Activated CD8-positive, alpha-beta memory T cell treated with anti-CD3 and anti-CD28 coated beads for 4 hours (primary cell): ENCODE measurements at places on chromosomes 11 and 22.
A peak's percentile ranks its signal among the peaks of the same experiment; 100 is the strongest.

- DNase-seq, result no peak
Measured at GRCh38 chr11:133047036-133047770, 485.1 kb downstream of the OPCML start.

DNA sequence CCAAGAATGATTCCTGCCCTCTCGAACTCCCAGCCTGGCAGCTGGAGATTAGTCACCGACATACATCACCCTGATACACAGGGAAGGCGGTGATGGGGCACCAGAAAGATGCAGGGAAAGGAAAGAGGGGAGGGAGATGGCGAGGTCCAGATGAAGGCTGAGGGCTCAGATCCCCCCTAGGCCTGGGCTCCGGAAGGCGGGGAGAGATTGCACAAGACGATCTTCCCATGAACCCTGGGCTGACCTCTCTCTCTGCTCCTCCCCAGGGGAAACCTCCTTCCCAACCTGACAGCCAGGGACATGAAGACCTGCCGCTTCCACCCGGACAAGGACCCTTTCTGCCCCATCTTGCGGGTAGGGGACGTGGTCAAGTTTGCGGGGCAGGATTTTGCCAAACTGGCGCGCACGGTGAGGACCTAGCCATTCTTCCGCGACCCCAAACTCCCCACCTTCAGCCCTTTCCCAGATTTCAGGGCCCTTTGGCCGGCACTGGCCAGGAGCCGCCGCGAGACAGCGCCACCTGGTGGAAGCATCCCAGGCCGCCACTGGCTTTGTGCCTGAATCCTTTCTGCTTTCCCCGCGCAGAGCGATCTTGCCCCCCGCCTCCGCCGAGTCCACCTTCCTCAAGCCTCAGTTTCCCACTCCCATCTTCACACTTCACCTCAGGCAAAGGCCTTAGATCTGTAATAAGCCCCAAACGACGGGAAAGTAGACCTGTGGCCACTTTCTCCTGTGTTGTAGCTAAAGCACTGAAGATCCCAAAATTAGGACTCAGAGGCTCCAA lies 11.5 kb downstream of the P2RX3 start:
- DNase-seq, result peak; percentile 27

DNA sequence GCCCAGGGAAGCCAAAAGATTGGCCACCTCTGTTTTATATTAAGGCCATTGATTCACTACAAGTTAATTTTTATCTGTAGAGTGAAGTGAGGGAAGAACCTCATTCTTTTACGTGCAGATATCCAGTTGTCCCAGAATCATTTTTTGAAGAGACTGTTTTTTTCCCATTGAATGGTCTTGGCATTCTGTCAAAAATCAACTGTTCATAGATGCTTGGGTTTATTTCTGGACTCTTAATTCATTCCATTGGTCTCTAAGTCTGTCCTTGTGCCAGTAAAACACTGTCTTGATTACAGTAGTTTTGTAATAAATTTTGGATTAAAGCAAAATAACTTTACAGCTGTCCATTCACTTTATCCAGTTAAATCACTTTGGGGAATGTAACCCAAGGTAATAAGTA lies 26.8 kb downstream of the WBP2NL start:
- no peak for DNase-seq

- no peak for DNase-seq
Measured at GRCh38 chr22:36641902-36642640, 61.5 kb downstream of the CACNG2 start.

- DNase-seq, result no peak
Measured at GRCh38 chr11:111967649-111968048, 30.5 kb downstream of the DIXDC1 start.

- DNase-seq, result no peak
Measured at GRCh38 chr22:49432897-49433443, 394.7 kb downstream of the BRD1 start.

DNA sequence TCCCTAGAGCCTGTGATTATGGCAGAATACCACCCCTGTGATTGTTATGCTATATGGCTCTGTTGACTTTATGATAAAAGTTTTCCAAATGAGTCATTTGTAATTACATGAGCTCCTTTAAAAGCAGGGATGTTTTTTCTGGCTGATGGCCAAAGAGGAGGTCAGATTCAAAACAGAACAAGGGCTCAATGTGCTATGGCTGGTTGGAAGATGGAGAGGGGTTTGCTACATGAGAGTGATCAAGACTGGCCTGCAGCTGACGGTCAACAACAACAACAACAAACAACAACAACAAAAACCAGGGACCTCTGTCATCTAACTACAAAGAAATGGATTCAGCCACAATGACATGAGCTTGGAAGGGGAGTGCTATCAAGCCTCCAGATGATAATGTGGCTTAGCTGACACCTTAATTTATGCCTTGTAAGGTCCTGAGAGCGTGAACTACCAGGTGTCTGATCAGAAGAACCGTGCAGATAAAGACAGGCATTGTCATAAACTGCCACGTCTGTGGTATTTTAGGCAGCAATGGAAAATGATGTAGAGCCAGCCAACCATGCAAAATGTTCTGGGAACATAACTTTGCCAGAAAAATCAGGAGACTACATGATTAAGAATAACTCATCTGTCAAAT lies 47.2 kb downstream of the PIWIL3 start:
- no peak for DNase-seq

- DNase-seq, result no peak
Measured at GRCh38 chr11:18091731-18092130, 14.2 kb downstream of the SAAL1 start.

GRCh38 chr11:67649634-67650510 lies 658 bp downstream of the ACY3 start:
- no peak for DNase-seq

DNA sequence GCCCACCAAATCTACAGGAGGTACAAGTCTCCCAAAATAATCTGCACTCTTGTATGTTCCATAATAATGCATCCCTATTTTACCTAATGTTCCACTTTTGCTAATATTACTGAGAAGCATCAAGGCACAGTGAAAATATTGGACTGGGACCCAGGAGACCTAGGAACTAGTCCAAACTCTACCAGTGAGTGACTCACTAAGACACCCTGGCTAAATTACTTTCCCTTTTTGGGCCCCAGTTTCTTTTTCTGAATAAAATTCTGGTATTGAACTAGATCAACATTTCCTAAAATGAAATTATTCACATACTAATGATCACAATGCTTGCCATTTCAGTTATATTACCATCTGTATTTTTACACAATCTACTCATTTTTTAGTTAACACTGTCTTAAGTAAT lies 19.6 kb downstream of the THAP12 start:
- no peak for DNase-seq

DNA sequence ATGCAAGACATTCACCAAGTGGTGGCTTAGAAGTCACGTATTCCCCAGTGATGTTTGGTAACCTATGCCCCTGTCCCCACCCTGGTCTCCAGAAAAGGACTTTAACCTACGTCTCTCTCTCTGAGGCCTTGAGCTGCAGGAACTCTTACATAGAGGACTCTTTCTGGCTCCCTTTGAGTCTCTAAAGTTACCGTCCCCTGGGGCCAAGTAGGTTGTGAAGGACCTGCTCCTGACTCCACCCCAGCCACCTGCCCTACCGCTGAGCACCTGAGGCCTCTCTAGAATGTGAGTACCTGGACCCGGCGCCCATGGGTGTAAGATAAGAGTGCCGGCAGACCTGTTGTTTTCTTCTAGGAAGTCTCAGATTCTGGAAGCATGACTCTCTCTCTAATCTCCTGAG lies 95.4 kb downstream of the TIMP3 start:
- DNase-seq, result no peak

GRCh38 chr11:2593393-2593950 lies 106.3 kb downstream of the KCNQ1OT1 start:
- DNase-seq, result no peak

DNA sequence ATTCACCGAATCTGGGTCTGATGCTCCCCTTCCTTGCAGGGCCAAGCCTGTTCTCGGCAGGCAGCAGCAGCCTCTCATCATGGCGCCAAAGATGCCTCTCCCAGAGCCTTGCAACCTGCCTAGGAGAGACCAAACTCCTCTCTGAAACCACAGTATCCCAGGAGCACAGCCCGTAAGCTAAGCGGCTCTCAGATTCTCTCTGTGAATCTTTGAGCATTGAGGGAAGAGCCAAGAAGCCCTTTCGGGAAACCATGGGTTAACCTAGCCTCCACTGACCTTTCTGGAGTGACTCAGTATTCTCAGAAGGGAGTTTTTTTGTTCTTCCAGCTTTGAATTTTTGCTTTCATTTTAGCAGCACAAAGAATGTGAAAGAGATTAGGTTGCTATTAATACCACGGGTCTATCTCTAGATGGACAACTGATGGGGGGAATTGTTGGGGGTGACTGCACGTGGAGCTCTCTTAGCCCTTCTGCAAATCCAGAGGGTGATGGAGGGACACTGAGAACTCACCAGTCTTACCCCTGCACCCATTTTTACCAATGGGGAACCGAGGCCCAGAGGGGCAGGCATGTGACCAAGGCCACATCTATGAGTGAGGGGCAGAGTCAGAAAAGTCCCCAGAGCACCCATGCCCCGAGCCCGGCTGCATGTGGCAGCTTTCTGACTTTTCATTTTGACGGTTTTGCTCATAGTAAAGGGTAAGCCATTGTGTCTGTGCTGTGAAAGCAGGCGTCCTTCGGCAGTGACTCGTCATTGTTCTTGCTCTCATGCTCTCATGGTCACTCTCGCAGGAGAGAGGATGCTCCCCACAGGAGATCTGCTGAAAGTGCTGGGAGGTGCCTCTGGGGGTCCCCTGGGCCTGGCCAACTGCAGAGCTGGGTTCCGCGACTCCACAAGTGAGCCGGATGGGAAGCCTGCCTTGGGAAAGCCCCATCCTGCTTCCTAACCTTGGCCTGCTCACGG lies 36.0 kb downstream of the IRAG1 start:
- no peak for DNase-seq

- no peak for DNase-seq
Measured at GRCh38 chr11:103995896-103996295, 40.5 kb upstream of the DDI1 start.

DNA sequence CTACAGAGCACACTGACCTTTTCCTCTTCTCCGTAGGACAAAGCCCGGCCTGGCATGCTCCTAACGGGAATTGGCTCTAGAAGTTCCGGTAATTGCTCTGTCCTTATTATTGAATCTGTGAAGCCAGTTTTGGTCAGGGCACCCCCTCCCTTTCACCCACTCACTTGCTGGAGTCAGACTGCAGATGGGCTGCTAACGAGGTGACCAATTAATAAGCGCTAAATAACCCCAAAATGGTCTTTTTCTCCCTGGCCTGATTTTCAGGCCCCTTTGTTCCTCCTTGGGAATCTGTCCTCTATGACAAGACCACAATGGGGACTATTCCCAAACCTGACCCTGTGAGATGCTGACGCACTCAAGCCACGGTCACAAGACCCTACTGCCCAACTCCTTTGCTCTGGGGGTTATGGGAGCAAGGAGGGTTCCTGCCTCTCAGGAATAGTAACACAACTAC lies 610.0 kb upstream of the CADM1 start:
- no peak for DNase-seq

GRCh38 chr11:2196970-2197770 lies 25.6 kb upstream of the TH start:
- peak; percentile 43 for DNase-seq

DNA sequence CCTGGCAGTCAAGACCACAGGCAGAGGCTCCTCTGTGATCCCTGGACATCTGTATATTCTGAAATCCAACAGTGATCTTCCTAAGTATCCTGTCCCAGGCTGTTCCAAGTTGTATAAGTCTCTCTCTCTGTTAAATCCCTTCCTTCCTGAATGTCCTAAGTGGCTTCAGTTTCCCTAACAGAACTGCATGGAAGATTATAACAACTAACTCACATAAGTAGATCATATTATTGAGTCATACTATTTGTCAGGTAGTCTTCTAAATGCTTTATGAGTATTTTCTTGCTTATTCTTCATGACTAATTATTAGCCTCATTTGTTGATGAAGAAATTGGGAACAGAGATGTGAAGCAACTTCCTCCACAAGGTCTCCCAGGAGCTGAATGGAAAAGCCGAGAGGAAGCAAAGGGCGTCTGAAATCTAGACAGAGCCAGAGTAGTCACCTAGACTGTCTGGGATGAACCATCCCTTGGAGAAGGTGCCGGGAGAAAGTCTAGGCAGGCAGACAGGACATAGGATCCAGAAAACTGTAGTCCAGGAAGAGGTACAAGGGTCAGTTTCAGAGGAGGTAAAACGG lies 93.2 kb upstream of the FAT3 start:
- no peak for DNase-seq

DNA sequence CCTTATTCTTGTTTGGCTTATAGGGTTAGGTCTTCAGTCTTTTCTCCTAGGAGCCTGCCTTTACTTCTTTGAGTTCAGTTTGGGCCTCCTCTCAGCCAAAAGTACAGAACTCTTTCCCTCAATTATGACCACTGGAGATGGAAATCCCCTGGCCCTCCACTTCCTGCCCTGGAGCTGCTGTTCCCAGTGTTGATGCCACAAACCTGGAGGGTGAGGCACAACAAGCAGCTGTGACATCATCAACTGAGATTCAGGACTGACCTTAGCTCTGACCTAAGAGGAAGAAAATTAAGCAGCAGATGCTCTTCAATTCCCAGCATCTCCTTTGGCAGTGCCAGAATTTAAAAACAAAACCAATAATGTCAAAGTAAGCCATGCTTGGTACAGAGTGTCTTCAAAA lies 3.0 kb downstream of the ABTB2 start:
- no peak for DNase-seq

GRCh38 chr22:46915950-46916730 lies 153.7 kb downstream of the TBC1D22A start:
- no peak for DNase-seq

DNA sequence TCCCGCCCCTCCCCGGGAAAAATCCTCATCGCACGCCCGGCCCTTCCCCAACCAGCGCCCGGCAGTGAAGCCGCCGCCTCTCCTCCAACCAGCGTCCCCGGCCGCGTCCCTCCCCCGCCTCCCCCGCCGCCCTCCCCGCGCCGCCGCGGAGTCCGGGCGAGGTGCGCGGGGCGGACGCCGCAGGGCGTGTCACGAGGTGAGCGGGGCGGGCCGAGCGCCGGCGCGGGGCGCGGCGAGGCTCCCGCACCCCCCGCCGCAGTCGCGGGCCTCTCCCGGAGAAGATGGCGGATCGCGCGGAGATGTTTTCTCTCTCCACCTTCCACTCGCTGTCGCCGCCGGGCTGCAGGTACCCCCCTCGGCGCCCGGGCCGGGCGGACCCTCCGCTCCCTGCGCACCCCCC lies at the start of gene MAPK8IP2:
Gene MAPK8IP2, plus strand, starts transcription at position 256 of the 400 bp plus-strand sequence. Its CDS starts 26 bp downstream, at position 282.
- DNase-seq, result no peak

DNA sequence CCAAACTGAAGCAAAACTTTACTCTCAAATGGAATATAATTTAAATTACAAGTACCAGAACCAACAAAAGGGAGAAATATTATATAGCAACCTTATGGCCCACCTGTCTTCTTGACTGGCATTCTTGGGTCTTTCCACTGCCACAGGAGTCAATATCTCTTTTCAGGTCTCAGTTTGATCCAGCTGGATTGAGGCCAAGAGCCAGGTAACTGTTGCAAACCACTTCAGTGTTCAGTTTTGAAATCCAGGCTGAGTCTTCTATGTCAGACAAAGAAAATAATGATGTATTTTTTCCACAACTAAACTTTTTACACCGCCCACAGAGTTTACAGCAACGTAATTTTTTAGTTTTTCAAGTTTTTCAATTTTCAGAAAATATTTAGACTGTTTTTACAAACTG lies 648 bp downstream of the DLG2 start:
- DNase-seq, result no peak
